HuH-7 (cell line): ENCODE measurements at places on chromosomes 1 and 21.

DNA sequence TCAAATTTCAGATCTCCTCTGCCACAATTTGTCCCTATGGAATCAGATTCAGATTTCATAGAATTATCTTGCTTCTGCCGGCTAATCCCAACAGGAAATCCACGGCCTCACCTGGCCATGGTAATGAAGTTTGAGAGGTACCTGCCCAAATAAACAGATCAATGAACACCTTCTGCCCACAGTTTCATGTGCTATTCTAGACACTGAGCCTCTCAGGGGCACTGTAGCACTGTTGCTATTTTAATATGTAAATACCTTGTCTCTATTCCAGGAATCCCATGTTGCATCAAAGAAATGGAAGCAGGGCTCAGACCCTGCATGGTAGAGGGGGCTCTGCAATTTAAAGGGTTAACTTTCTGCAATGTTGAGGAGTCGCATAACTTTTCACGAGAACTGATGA is 593.1 kb downstream of the PTBP2 start:
- DNase-seq: no peak

DNA sequence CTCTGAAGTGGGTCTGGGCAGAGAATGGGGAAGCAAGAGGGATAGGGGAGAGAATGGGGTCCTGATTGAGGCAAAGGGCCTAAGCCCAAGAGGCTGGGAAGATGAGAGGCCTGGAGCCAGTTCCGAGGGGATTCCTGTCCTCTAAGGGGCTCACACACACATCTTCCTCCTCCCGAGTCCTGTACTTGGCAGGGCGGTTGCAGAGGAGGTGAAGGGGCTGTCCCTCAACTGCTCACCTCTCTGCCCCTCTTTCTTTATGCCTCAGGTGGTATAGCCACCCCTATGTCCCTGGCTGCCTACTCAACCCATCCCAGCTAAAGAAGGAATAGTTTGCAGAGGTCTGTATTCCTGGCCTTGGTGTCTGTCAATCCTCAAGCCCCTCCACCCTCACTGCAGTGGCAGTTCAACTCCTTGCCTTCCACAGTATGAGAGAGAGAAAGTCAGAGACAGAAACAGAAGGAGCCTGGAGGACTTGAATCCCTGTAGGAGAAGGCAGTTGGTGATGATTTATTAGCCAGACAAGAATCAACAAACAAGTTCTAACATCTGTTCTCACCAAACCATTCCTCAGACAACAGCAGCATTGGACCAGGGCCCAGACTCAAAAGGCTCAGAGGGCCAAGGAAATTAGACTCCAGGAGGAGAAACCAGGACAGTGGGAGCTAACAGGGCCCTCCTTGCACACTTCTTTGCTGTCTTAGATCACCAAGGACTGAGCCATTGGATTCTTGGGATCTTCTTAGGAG is 10.7 kb downstream of the SH2D2A start:
- DNase-seq: no peak

DNA sequence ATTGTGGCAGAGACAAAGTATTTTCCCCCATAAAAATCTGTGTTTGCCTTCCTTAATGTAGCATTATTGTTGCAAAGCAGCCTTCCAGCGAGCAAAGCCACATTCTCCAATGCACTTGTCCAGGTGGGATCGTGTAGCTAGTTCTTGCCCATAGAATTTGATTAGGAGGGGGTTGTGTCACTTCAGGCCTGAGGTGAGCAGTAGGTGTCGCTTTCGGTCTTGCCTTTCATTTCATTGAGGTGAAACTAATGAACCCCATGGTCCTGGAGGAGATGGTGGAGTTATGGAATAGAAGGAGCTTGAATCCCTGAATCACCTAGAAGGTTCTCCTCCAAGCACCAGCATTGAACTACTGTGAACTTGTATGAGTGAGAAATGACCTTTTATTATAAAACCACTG is 318.9 kb upstream of the PBX1 start:
- peak; percentile 0 for DNase-seq

DNA sequence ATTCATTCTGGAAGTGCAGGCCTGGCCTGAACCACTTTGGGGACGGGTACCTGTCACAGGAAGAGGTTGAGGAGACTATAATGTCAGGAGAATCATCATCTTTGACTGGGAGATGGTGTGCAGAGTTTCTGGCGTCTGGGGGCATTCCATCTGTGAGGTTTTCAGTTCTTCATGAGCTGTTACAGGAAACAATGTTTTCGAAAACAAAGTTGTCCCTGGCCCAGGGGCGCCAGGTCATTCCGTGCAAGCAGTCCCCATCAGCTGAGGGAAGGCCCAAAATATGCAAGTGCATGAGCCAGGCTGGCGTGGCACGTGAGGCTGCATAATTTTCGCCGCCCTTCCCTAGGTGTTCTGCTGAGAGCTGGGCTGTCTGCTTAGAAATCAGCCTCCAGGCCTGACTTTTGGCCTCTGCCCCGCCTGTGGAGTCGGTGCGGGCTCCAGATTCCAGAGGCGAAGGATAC is 68.4 kb upstream of the ATP5PO start:
- DNase-seq: no peak

- no peak for DNase-seq
These were observed 16.6 kb upstream of the HAO2 start for GRCh38 chr1:119351997-119352396.

GRCh38 chr1:102498929-102499328 is 502.2 kb upstream of the OLFM3 start:
- no peak for DNase-seq

- no peak for DNase-seq
These were observed 44.1 kb upstream of the RAB4A start for GRCh38 chr1:229226796-229227195.

DNA sequence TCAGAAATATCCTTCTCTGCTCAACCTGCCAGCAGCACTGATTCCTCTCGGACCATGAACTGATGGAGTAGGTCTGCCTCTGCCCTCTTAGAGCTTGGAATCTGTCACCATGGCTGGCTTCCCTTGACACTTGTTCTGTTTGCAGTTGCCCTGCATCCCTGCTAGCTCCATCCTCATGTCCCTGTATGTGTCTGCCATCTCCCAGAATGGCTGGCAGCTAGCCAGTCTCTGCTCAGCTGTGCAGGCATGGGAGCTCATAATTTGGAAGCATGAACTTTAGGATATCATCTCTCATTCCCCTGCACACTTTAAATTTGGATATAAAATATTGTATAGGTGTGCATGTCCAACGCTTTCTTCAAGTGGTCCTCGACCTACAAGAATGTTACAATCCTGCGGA is 95.4 kb downstream of the C1orf94 start:
- DNase-seq: no peak

DNA sequence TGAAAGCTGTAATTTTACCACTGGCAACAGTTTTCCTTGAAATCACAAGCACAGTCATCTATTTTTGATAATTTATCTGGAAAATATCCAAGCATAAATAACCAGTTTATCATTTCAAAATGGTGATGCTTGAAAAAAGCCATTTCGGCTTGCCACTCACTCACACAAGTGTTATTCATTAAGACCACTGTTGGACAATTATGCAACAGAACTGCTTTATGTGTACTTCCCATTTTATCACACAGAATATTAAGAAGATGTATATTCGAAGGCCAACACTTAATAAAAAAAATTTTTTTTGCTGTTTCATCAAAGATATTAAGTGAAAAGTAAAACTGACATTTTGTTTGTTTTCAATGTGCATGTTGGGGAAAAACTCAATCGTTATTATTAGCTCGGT is 62.3 kb downstream of the EIF4G3 start:
- DNase-seq: no peak

- no peak for DNase-seq
These were observed 14.3 kb downstream of the RRP15 start for GRCh38 chr1:218299416-218299815.

- DNase-seq: peak; percentile 3
These were observed 500.3 kb upstream of the C1orf87 start for GRCh38 chr1:60573726-60574409.

DNA sequence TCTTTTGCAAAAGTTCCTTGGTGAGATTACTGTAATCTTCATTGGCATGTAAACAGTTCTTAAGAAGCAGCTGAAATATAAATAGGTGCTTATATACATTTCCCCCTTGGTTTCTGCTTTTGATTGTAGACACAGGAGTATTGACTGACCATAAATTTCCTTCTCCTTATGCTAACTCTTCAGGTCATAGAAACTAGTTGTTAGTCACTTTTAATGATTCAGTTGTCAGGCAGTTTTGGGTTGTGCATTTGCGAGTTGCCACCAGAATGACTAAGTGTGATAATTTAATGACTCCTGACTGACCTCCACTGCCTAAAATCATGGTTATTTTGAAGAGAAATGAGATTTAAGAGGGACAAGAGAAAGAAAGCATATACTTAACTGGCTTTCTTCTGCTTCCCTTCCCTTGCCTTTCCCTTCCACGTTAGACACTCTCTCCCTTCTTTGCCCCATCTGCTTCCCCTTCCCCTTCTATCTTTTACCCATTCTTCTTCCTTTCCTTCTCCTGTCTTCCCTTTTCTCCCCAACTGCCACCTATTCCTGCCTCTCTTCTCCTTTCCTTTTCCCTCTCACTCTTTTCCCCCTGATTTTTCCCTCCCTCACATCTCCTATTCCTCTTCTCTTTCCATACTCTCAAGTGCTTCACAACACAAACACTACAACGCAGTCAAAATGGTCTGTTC is 12.3 kb downstream of the ZMPSTE24 start:
- DNase-seq: no peak

GRCh38 chr1:87464022-87464490 is 135.4 kb downstream of the LMO4 start:
- no peak for DNase-seq

- DNase-seq: no peak
These were observed 36.3 kb upstream of the PCBP3 start for GRCh38 chr21:45607021-45607908.

- no peak for DNase-seq
These were observed 34.0 kb downstream of the ATP5PF start for GRCh38 chr21:25700741-25701140.

DNA sequence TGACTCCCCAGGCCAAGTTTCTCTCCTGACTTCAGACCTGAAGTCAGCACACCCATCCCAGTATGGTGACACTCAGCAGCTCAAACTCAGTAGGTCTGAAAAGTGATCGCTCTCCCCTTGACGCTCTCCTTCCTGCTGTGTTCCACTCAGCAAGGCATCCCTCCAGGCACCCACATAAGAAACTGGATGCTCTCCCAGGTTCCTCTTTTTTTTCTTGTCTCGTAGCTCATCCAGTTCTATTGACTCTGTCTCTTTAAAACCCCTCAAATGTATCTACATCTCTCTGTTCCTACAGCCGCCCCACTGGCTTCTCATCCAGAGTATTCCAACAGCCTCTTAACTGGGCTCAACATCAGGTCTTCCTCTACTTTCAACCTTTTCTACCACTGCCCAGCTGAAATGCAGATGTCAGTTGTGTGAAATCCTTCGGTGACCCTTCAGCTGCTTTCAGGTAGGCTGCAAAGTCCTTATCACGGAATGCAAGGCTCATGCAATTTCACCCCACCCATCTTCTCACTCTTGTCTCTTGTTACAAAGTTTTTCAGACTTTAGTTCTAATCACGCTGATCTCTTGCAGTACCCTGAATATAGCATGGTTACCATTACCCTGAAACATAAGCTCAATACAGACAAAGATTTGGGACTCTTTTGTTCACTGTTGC is 286.2 kb upstream of the POU3F1 start:
- DNase-seq: no peak

DNA sequence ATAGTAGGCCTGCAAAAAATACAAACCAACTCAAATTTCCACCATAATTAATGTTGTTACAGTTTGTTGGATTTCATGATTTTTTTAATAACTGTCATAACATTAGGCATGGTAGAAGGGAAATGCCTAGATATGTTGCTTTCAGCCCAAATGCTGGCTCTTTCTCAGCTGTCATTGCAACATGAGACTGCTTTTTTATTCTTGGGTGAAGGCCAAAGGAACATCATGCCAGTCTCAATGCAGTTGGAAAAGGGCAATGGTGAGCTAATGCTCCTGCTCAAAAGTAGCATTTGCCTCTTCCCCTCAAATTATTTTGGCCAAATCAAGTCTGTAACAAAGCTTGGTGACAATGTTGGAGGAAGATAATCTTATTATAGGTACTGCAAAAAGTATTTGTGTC is 877.7 kb upstream of the PRMT6 start:
- no peak for DNase-seq

DNA sequence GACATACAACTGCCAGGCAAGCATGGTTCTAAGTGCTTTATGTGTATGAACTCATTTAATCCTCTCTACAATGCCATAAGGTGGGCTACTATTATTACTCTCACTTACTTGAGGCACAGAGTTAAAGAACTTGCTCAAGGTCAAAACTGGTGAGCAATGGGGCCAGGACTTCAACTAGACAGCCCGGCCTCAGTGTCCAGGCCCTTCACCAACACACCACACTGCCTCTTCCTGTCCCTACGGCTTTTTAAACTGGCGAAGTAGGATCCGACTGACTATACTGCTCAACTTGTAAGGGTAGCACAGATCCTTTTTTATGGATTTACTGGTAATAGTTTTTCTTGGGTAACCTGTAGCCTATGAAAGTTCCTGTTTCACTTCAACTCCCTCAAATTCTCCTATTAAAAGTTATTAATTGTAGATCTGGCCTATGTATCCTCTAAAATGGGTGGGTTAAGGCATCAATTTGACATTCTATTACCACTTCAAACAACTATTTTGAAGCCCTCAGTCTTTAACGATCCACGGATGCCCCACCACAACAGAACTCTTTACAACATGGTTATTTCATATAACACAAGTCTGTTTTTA is 4.3 kb downstream of the ERRFI1 start:
- no peak for DNase-seq

DNA sequence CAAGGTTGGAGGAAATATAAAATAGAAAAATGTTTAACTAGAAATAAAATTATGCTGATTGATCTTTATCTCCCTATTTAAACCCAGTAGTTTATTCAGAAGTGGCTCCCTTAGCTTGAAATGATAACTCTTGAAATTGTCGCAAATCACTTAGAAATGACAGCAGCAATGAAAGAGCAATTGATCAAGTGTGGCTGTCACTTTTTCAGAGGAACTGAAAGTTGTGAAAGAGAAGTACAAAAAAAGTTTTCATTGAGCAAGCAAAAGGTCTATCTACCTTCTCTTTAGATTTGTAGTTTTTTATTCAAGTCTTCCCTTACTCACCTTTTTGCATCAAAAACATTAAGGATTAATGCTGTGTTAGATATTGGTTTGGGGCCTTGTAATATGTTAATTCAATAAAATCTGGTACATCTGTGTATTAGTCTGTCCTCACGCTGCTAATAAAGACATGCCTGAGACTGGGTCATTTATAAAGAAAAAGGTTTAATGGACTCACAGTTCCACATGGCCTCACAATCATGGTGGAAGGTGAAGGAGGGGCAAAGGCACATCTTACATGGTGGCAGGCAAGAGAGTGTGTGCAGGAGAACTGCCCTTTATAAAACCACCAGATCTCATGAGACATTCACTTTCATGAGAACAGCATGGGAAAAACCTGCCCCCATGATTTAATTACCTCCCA is 48.3 kb downstream of the LRRC8C start:
- no peak for DNase-seq

GRCh38 chr1:220521778-220522177 is 6.2 kb upstream of the MARK1 start:
- no peak for DNase-seq

GRCh38 chr1:15153842-15154479 is 414 bp downstream of the TMEM51 start:
- DNase-seq: peak; percentile 73

GRCh38 chr1:111690306-111690617 is 48.9 kb downstream of the INKA2 start:
- no peak for DNase-seq
